Immature natural killer cell (primary cell): ENCODE measurements at places on chromosomes 13 and 19.

DNA sequence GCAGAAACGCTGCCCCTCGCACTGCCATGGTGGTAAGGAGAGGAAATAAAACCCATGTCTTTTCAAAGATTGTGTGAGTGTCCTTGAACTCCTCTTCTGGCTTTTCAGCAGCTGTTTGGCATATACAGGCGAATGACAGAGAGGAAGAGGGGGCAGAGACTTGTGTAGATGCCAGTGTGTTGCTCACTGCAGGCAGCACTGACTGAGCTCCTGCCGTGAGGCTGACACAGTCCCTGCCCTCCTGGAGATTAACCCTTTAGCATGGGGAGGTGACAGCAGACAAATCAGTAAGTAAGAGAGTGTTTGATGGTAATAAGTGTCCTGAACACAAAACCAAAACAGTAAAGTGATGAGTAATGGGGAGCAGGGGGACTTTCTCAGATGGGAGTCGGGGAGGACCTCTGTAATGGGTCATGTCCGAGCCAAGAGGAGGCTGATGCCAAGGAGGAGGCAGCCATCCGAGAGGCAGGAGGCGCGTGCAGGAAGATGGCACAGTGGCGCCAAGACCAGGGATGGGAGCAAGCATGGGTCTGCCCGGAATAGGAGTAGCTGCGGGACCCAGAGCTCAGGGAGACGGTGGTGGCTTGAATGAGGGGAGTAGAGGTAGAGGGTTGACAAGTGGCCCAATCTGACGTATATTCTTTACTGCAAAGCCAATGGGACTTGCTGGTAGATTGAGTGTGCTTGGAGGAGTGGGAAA, 182.2 kb downstream of the FOXO1 start:
- no peaks in the 10 kb centered on the region for H3K27me3 ChIP-seq
- peak overlapping the region; percentile 63 for H3K27ac ChIP-seq
- peak overlapping the region; percentile 2 for H3K4me3 ChIP-seq
- DNase-seq = no peak

GRCh38 chr13:102569488-102569887, 27.3 kb upstream of the TPP2 start:
- no peak overlapping the region for H3K27ac ChIP-seq
- no peaks in the 10 kb centered on the region for H3K4me1 ChIP-seq
- no peak overlapping the region for H3K4me3 ChIP-seq
- peaks cover 8% of the 10 kb centered on the region for H3K27me3 ChIP-seq
- H3K36me3 ChIP-seq = no peaks in the 10 kb centered on the region
- DNase-seq = no peak

- H3K27ac ChIP-seq = no peak overlapping the region
- H3K4me1 ChIP-seq = no peaks in the 10 kb centered on the region
- H3K27me3 ChIP-seq = no peaks in the 10 kb centered on the region
- H3K36me3 ChIP-seq = peaks cover 11% of the 10 kb centered on the region
These were observed 8.1 kb upstream of the RABAC1 start for GRCh38 chr19:41967054-41967783.

GRCh38 chr19:53102206-53102755, 941 bp downstream of the ZNF160 start:
- H3K4me3 ChIP-seq = peak overlapping the region; percentile 93
- H3K4me1 ChIP-seq = peaks cover 46% of the 10 kb centered on the region
- H3K27ac ChIP-seq = peak overlapping the region; percentile 92

- no peaks in the 10 kb centered on the region for H3K4me1 ChIP-seq
- peaks cover 2% of the 10 kb centered on the region for H3K27me3 ChIP-seq
- DNase-seq = no peak
- no peaks in the 10 kb centered on the region for H3K36me3 ChIP-seq
These were observed 82.8 kb downstream of the TEX29 start for GRCh38 chr13:111403266-111403665.

DNA sequence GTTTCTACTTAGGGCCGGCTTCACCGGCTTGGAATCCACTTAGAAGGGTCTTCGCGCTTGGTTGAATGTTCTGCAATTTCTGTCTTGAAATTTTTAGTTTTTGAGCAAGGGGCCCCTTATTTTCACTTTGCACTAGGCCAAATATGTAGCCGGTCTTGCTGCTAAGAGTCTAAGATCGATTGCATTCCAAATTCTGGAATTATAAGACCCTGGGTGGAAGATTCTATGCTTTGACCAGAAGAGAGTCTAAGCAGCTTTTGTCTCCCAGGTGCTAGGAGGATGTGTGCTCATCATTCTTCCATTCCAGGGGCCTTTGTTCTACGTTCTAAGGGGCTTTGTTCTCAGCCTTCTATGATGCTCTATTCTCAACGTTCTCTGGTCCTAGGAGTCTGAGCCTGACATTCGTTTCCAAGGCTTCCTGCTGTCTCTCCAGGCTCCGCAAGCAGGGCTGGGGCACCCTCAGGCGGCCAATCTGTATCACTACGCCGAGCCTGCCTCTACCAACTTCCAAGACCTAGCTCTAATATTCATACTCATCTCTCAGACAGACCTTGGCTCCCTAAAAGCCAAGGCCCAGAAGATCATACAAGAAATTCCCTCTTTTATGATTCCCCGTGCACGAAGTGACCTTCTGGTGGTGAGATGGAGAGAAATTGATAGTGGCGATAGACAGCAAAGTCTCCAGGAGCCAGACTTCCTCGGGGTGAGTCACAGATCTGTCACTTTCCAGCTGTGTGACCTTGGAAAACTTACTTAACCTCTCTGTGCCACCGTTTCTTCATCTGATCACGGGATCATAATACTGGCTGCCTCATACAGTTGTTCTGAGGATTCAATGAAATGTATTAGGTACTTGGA, 982 bp upstream of the DACT3 start:
- peaks cover 19% of the 10 kb centered on the region for H3K27me3 ChIP-seq
- peak overlapping the region; percentile 80 for H3K4me3 ChIP-seq
- peak; percentile 53 for DNase-seq
- H3K4me1 ChIP-seq = peaks cover 19% of the 10 kb centered on the region
